ENCODE measurements at places on chromosomes 7 and 10.

DNA sequence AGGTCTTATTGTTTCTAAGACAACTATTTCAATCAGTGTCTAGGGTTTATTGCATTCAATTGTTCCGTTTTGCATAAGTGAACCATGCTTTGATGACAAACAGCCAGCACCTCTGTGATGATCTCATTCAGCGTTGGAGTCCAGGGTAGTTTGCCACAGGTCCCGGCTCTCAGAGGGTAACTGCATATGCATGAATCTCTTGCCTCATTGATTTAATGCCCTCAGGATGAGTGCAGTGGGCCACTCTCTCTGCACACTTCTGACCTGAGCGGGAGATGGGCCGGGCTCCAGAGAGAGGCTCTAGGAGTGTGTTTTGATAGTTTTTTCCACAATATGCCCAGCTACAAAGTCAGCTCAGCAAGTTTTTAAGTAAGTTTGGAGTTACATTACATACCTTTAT is 83.9 kb downstream of the HECW1 start:
- no peak for DNase-seq

DNA sequence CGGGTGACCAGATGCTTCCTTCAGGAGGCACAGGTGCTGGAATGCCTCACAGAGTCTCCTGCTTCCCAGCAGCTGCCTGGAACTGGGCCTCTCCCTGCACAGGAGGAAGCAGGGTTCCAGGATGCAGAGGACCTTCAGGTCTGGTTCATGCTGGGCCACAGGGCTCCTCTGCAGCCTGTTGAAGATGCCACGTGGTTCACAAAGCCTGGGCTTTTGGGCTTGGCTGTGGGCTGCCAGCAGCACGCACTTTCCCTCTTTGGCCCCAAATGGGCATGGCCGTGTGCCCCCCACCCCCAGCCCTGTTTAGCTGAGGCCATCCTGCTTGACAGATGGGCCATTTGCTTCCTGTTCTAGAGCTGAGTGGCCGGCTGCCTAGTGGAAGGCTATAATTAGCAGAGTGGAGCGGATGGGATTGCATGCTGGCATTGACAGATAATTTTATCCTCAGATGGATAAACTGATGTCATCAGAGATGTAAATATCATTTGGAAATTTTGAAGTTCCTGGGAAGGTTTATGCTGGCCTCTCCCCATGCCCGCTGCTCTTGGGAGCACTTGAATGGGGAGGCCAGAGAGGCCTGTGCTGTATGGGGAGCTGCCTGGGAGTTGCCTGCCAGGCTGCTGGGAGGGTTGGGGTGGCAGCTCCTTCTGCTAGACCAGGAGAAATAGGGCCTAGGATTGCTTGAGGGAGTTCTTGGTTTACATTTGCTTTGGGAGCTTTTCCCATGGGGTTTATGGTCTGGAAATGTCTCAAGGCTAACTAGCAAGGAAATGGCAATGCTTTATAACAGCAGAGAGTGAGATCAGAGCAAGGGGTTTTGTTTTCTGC is 28.2 kb downstream of the TSPAN15 start:
- DNase-seq, result no peak

- DNase-seq, result no peak
These were observed 30.5 kb downstream of the ENO4 start for GRCh38 chr10:116879817-116880216.

GRCh38 chr7:43905209-43905946 is 1.0 kb downstream of the URGCP start:
- DNase-seq, result no peak

- DNase-seq, result no peak
These were observed 66.0 kb upstream of the DUSP5 start for GRCh38 chr10:110431659-110432058.

DNA sequence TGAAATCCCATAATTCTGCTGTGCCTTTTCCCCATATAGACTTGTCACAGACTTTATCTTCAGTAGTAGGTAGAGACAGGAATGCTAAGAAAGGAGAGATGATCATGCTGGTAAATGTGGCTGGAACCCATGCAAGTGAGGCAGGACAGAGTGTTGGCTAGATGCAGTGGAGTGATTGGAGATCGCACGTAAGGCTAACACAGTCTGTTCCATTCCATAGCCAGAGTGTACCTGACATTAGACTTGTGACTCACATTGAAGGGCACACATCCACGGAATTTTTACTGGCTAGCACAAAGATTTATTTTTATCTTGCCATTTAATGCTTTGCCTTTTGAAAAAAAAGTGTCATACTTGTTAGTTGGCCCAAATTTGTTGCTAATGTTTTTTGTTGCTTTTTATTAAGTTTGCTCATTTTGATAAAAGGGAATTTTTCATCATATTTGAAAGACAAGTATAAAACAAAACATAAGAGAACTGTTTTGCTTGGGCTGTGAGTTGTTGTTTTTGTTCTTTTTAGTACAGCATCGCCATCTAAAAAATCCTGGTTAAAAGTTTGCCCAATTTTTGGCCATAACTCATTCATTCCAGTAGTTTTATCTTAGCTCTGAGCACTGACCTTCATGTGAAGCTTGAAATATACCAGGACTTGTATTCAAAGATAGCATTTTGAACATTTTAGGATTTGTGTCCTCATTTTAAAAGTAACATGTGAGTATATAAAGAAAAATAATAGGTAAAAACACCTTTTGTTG is 81.0 kb downstream of the CPED1 start:
- no peak for DNase-seq

GRCh38 chr7:44403176-44403759 is 77.9 kb upstream of the CAMK2B start:
- no peak for DNase-seq

GRCh38 chr10:94403380-94404213 is 1.3 kb downstream of the TBC1D12 start:
- DNase-seq, result peak; percentile 5

- no peak for DNase-seq
These were observed 25.7 kb downstream of the FOXL3 start for GRCh38 chr7:315516-316265.

DNA sequence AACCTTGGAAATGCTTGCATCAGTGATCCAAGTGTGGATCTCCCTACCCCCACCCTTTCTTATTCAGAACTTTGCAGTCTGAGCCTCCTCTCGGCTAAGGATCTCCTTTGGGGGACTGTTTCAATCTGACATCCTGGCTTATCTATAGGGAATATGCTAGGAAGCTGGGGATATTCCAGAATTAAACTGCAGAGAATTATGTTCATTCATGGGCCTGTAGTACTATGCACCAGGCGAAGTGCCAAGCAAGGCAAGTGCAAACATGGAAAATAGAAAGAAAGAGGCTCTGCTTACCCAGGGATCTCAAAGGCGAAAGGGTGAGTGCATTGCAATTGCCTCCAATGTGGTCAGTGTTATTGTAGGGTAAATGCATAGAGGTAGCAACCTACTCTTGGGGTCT is 96.5 kb downstream of the CACNB2 start:
- DNase-seq, result no peak

DNA sequence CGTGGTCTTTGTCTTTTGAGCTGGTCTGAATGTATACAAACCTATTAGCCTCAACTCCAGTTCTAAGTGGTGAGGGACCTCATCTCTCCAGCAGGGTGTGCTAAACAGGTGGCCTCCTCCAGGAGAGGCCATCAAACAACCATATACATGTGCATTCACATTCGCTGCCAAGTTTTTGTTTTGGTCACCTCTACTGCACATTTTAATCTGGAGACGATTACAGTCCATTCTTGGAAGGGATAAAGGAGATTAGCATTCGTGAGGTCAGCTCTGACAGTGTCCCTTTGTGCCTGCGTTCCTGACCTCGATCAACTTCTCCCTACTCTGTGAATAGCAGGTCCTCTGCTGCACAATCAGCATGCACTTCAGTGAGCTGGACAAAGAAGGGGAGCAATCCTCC is 60.8 kb downstream of the RHOBTB1 start:
- no peak for DNase-seq

GRCh38 chr7:151537818-151538561 is 18.3 kb upstream of the RHEB start:
- no peak for DNase-seq

- no peak for DNase-seq
These were observed 424.1 kb upstream of the MGMT start for GRCh38 chr10:129042776-129043595.

DNA sequence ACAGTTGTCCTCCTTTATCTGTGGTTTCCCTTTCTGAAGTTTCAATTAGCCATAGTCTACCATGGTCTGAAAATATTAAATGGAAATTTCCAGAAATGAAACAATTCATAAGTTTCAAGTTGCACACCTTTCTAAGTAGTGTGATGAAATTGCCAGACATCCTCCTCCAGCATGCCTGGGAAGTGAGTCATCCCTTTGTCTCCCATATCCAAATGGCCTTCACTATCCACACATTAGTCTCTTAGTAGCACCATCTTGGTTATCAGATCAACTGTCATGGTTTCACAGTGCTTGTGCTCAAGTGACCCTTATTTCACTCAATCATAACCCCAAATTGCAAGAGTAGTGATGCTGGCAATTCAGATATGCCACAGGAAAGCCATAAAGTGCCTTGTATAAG is 83.4 kb upstream of the PPP1R9A start:
- DNase-seq, result no peak

DNA sequence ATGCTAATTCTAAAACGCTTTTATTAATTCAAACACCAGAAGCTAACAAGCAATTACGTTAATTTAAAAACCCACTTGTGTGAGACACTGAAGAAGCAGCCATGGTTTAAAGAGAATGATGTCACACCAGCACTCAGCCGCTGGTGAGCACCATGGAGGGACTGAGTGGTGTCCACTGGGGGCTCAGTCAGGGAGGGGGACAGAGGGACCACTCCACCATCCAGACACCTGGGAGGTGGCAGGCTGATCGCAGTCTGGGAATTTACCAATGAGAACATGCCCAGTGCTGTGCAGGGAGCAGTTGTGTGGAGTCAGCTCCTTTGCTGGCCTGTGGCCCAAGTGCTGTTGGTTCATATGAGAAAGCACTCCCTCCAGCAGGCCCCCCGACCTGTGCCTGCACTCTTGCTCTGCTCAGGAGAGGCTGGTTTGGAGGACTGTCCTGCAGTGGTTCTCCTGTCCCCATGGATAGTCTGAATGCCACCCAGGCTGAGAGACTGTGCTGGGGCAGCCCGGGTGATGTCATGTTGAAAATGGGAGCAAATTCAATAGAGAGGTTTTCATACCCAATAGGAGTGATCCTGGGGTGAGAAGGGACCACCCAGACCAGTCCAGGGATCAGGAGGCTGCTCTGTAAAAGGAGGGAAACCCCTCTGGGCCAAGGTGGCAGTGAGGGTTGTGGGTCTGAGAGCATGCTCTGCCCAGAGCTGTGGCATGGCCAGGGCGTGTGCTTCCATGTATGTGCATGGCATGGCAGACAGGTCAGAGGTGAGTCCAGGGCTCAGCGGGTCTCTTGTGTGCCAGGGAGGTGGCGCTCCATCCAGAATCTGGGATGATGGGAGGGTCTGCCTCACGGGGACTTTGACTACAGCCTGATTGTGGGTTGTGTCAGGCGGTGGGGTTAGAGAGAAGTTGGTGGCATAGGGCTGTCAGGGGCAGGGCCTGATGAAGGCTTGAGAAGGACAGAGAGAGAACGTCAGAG is 12.7 kb downstream of the ADCY1 start:
- DNase-seq, result no peak

GRCh38 chr10:53894145-53894544 is 906.9 kb downstream of the PCDH15 start:
- DNase-seq, result no peak

GRCh38 chr7:108869070-108869469 is 299.4 kb downstream of the DNAJB9 start:
- DNase-seq, result no peak

DNA sequence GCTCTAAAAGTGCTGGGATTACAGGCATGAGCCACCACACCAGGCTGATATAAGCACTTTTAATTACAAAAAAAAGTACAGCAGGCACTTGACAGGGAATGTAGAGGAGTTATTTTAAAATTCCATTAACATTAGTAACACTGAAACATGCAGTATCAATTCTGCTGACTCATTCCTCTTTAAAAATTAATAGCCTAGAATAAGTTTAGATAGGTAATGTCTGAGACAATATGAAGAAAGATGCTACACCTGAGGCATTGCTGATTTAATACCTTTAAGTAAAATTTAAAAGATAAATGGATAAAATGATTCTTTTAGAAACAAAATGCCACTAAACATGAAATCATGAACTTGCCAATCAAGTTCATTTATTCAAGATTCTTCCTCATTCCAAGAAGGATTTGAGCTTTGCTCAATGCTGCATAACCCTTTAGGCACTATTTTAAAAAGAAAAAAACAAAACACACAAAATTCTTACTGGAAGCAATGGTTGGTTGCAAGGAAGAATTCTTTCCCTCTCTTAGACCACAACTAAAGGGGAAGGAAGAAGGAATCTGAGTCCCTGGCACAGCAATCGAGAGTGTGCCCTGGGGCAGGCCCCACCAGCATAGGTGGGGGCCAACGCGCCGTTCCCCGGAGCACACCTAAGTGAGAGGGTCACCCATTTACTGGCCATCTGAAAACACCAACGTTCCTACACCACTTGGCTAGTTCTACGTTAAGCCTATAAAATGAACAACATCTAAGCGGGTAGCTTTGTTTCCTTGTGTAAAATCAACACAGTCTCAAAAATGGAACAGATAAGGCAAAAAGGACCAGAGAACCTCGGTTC is 26.6 kb downstream of the ESYT2 start:
- no peak for DNase-seq

DNA sequence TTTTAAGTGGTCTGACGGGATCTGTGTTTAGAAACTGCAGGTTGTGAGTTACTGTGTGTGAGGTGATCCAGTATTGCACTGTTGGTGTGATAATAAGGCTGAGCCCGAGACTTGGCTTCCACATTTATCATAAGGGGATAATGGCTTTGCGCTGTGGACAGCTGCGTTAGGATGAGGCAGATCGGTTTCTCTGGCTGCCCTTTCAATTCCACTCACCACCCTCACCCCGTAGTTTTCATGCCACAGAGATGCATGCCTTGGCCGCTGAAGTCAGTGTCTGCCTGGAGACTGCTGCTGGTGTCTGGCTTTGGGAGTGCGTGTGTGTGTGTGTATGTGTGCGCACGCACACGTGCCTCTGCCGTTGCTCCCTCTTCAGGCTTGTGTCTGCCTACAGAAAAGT is 273.0 kb downstream of the CCDC3 start:
- DNase-seq, result no peak

DNA sequence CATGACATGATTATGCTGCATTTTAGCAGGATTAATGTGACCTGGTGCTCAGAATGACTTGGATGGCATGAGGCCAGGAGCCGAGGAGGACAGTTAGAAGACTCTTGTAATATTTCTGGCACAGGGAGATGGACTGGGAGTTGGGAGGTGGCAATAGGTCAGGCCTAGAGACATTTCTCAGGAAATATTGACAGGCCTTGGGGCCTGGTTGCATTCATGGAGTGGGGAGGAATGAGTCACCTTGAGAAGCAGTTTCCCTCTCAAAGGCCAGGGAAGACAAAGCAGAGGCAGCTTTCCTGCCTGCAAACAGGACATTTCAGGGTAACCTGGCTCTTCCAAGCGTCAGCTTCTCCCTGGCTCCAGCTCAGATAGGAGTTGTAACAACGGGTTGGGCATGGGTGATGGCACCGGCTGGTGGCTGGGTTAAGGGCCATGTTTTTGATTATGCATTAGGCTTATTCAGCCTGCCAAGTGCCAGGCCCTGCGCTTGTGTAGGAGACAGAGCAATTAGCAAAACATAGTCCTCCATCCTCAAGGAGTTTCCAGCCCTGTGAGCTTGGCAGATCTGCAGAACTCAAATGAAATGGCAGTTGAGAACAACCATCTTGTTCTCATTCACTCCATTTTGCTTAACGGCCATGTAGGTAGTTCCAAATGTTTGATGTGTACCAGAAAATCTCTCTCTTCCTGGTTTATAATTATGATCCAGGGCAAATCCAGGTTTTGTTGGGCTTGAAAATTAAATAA is 38.2 kb downstream of the HK1 start:
- no peak for DNase-seq

All from NCI-H187 treated with DMSO at 0.1 percent for 48 hours (cell line).